ENCODE measurements at places on chromosomes 11 and 22. TPM values are rescaled to one million over a fixed set of nuclear protein-coding genes. Genes with fewer than 3 reads are reported as not detected.

PAMR1 gene
- 23.9 TPM for total RNA-seq

TMPRSS13 gene
- total RNA-seq, result 0.22 TPM

IGLL5 gene
- total RNA-seq, result not detected

KCTD17 gene
- total RNA-seq, result 35.5 TPM

IGSF9B gene
- 22.5 TPM for total RNA-seq

KRTAP5-1 gene
- total RNA-seq, result not detected

TRPT1 gene
- total RNA-seq, result 45.6 TPM

H19 gene
- 1,727 TPM for total RNA-seq

RRM1 gene
- 65.8 TPM for total RNA-seq

TKFC gene
- 14.9 TPM for total RNA-seq

DUSP8 gene
- total RNA-seq, result 5.6 TPM

CFAP300 gene
- 6.5 TPM for total RNA-seq

SLC37A4 gene
- total RNA-seq, result 8.1 TPM

PGA5 gene
- total RNA-seq, result 0.33 TPM

USP28 gene
- 27.6 TPM for total RNA-seq

OR10D3 gene
- not detected for total RNA-seq

MS4A4A gene
- 9.0 TPM for total RNA-seq
